Stimulated activated CD8-positive, alpha-beta memory T cell treated with anti-CD3 and anti-CD28 coated beads, Interleukin-7, amount 100 ng/mL, for 1 hour (primary cell): ENCODE measurements at places on chromosomes 11 and 22.
A peak's percentile ranks its signal among the peaks of the same experiment; 100 is the strongest.

GRCh38 chr11:56509439-56509838, 18.3 kb upstream of the OR5M8 start:
- DNase-seq = no peak

GRCh38 chr22:23752090-23752691, 1.3 kb upstream of the ZNF70 start:
- no peak for DNase-seq

GRCh38 chr11:27812341-27812740, 112.1 kb upstream of the BDNF start:
- no peak for DNase-seq

DNA sequence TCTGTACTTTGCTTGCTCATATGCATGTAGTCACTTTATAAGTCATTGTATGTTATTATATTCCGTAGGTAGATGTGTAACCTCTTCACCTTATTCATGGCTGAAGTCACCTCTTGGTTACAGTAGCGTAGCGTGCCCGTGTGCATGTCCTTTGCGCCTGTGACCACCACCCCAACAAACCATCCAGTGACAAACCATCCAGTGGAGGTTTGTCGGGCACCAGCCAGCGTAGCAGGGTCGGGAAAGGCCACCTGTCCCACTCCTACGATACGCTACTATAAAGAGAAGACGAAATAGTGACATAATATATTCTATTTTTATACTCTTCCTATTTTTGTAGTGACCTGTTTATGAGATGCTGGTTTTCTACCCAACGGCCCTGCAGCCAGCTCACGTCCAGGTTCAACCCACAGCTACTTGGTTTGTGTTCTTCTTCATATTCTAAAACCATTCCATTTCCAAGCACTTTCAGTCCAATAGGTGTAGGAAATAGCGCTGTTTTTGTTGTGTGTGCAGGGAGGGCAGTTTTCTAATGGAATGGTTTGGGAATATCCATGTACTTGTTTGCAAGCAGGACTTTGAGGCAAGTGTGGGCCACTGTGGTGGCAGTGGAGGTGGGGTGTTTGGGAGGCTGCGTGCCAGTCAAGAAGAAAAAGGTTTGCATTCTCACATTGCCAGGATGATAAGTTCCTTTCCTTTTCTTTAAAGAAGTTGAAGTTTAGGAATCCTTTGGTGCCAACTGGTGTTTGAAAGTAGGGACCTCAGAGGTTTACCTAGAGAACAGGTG, 11.1 kb downstream of the CCND1 start:
- DNase-seq = no peak

- peak; percentile 18 for DNase-seq
Measured at GRCh38 chr11:33893711-33894397, 2.0 kb upstream of the LMO2 start.

- DNase-seq = no peak
Measured at GRCh38 chr11:29321293-29322132, 695.3 kb downstream of the KCNA4 start.

DNA sequence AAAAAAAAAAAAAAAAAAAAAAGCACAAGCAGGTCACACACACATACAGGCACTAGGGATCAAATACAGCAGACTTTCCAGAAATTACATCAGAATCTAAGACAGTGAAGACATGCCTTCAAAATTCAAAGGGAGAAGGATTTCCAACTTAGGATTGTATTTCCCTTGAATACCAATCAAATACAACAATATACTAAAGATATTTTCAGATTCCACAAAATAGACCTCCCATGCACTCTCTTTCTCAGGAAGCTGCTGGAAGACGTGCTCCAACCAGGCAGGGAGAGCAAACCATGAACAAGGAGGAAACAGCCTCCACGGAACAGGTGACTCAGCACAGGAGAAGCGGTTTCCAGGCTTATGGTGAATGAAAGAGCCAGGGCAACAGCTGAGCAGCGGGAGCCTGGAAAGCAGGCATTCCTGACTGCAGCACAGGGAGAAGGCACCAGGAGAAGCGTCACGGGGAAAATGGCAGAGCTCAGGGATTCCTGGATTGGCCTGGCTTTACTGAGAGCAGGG, 32.0 kb downstream of the TMEM184B start:
- DNase-seq = no peak

DNA sequence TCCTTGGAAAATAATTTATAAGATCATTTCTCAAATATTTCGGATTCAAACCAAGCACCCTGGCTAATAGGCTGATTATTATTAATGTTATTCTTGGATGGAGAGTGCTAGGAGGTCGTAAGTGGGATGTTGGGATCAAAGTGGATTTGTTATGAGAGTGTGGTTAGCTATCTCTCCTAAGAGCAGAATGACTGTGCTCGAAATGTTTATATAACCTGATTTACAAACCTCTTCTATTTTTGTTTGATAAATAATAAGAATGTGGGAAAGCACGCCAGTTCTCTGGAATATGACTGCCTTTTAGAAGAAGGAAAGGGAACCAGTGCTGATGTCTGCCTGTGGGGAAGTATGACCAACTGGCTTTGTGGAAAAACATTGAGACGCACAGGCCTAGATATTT, 527.5 kb downstream of the NTM start:
- no peak for DNase-seq

GRCh38 chr22:36226189-36226588, 13.1 kb downstream of the APOL2 start:
- DNase-seq = no peak

GRCh38 chr11:71252269-71252769, at the start of gene SHANK2:
Gene SHANK2, minus strand, starts transcription at chr11:71252577. Its CDS starts 105,251 bp downstream, at chr11:71147326.
- no peak for DNase-seq

DNA sequence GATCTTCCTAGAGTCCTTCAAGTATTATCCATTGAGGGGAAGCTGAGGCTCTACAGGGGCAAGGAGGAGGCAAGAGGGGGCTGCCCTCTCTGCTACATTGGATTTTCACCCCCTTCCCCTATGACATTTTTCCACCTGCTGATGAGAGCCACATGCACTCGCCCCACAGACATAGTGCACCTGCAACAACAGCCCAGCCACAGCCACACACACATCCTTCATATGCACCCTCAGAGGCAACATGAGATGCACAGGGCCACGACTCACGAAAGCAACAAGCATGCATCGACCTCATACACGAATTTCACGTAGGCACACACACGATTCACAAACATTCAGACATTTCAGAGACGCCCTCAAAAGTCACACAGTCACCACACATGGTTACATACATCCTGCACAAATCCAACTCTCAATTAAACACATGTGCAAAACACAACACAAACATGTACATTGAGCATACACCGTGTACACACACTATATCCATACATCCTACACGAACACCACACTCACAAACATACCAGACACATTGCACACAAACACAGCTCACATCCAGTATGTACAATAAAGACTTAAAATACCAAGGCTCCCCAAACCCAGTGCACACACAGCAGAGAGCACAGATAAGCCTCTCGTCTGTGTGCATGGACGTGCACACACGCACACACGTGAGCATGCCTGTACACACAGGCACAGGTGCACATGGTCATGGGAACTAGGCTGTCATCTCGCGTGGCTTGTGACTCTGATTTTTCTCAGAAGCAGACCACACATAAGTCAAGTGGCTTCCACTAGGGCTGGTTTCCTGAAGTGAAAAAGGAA, 6.3 kb upstream of the LRRC32 start:
- DNase-seq = no peak

GRCh38 chr11:34727228-34727737, 106.4 kb downstream of the EHF start:
- no peak for DNase-seq

- peak; percentile 4 for DNase-seq
Measured at GRCh38 chr22:18024276-18024939, at the start of gene MICAL3. Gene MICAL3, minus strand, starts transcription at chr22:18024561. Its CDS starts 117,749 bp downstream, at chr22:17906812.

- no peak for DNase-seq
Measured at GRCh38 chr11:57513452-57513795, 2.1 kb downstream of the SLC43A1 start.

- no peak for DNase-seq
Measured at GRCh38 chr11:21534288-21534687, 658.6 kb upstream of the ANO5 start.

GRCh38 chr22:28989484-28989883, 72.1 kb downstream of the C22orf31 start:
- no peak for DNase-seq

DNA sequence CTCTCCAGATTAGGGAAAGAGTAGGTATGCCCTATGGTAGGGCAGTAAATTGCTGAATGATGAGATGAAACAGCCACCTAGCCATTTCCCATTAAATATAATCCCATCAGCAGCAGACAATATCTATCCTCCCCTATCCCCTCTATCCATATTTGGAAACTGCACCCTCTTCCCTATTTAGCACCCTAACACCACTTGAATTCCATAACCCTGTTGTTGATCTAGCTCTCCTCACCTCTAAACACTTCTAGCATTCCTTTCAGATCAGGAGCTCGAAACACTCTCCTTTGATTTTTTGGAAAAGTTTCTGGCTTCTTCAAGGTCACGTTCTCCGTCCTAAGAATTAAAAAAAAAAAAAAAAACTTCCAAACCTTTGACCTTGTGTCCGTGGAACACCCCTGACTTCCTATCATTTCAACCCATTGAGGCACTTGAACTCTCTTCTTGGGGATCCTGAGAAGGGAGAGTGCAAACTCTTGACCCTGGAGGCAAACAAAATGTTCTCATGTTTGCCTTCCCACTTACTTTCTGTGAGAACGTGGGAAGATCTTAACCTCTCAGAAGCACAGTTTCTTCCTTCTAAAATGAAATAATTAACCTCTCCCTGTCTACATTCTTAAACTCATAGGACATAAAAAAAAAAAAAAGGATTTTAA, 19.0 kb downstream of the TRIM5 start:
- no peak for DNase-seq

GRCh38 chr11:2826679-2827056, 58.9 kb downstream of the CDKN1C start:
- DNase-seq = no peak

GRCh38 chr11:65537620-65538231, 12.8 kb downstream of the SCYL1 start:
- DNase-seq = no peak

GRCh38 chr11:111969344-111969743, 32.2 kb downstream of the DIXDC1 start:
- no peak for DNase-seq

GRCh38 chr11:31387379-31387778, 17.7 kb downstream of the DNAJC24 start:
- DNase-seq = no peak

DNA sequence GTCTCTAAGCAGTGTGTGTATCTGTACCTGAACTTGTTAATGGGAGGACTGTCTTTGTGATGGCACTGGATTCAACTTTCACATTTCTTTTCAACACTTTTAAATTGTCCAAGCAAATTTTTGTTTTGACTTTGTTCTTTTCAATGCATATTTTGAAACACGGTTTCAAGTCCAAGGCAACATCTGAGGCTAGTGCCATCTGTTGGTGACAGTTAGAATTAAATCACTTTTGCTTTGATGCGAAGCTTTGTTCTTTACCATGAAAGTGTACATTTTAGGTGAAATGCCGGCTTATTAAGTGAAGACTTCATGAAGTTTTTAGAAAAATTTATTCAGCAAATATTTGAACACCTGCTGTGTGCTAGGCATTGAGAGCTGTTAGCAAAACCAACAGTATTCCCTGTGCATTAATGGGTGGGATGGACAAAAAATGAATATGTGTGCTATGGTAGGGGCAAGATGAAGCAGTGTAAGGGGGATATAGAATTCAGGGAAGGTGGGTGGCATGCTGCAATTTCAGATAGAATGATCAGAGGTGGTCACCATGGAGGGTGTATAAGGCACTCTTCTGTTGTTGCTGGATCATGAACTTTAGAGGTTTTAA, 70.2 kb downstream of the DDX10 start:
- no peak for DNase-seq

DNA sequence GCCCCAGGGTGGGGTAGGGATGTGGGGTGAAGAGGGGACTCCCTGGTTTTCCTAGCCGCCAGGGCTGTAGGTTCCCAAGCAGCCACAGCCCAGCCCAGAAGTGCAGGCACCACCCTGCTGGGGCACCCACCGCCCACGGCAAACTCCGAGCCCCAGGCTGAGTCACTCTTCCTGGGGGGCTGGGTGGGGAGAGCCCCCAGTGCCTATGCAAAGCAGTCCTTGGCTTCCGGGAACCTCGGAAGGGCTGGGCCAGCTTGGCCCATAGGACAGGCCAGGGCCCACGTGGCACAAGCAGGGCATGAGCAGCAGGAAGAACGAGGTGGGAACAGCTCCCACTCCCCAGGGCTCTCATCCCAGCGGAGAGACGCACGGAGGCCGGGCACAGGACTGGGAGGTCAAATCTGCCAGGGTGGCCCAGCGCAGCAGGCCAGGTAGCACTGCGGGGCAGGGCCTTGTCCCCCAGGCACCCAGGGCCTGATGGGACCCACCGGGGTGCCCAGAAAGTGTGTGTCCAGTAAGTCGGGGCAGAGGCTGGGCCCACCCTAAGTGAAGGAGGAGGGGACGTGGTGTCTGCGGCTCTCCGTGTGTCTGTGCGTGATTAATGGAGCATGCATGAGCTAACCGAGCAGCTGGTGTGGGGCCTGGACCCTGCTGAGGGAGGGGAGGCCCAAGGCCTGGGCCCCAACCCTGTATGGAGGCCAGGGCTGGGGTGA, 4.6 kb upstream of the IL17REL start:
- DNase-seq = no peak

DNA sequence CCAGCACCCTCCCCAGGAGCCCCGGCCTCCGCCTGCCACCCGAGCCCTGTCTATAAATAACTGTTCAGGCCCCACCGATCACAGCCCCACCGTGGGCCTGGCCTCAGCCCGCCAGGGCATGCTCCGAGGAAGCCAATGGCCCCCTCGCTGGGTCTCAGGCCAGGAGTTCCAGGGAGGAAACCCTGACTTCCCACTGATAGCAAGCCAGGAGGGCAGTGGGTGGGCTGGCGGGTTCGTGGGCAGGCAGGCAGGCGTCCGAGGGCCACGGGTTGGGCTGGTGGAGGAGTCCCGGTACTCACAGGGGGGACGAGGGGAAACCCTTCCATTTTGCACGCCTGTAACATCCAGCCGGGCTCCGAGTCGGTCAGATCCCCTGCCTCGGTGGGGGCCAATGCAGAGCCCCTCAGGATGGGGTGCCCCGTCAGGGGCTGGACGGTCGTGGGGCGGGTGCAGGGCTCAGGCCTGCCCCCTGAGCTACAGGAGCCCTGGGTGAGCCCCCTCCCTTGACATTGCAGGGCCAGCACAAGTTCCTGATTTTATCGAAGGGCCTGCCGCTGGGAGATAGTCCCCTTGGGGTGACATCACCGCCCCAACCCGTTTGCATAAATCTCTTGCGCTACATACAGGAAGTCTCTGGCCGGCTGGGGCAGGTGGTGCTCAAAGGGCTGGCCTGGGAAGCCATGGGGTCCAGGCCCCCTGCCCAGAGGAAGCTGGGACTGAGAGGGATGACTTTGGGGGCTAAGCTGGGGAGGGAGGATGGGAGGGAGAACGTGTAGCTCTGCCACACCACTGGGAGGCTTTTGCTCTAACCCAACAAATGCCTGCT, at the start of gene SPI1:
Gene SPI1, minus strand, starts transcription at position 538 of the 826 bp plus-strand sequence. Its CDS starts 194 bp downstream, at position 344.
- DNase-seq = no peak

GRCh38 chr22:26888887-26889286, 231.5 kb downstream of the MIAT start:
- DNase-seq = no peak

GRCh38 chr11:46393231-46393616, 1.6 kb upstream of the CHRM4 start:
- DNase-seq = no peak

- DNase-seq = no peak
Measured at GRCh38 chr22:29563652-29564460, 10.3 kb upstream of the THOC5 start.
